ENCODE measurements at places on chromosomes 6 and 20.

- no peak for DNase-seq
Measured at GRCh38 chr6:5771759-5772390, 234.8 kb downstream of the NRN1 start.

GRCh38 chr20:54167909-54168872, 5.6 kb downstream of the CYP24A1 start:
- peak; percentile 39 for DNase-seq

GRCh38 chr6:155181498-155181897, 82.3 kb upstream of the CLDN20 start:
- DNase-seq: peak; percentile 21

DNA sequence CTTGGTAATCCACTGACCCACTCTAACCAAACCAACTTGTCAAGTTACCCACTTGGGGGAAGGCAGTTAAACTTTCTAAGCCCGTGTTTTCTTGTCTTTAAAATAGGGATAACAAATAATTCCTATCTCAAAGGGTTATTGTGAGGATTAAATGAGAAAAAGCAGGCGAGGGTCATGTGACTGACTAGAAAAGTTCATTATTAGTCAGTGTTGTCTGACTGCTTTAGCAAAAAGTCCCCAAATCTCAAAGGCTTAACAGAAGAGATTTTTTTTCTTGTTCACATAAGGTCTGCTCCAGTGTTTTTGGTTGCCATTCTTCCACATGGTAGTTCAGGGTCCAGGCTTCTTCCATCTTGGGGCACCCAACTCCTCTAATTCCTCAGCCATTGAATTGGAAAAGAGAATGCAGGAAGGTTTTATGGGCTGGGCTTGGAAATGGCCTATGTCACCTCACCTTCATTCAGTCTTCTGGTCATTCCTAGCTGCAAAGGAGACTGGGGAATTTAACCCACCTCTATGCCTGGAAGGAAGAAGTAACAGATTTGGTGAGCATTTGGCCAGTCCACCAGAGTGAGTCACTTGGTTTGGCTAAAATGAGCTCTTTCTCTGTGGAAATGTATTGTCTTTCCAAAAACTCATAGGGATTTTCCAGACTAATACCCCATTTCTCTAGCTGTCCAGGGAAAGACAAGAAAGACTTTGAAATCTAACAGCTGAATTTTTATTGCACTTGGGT, 77.0 kb downstream of the CAP2 start:
- DNase-seq: no peak

DNA sequence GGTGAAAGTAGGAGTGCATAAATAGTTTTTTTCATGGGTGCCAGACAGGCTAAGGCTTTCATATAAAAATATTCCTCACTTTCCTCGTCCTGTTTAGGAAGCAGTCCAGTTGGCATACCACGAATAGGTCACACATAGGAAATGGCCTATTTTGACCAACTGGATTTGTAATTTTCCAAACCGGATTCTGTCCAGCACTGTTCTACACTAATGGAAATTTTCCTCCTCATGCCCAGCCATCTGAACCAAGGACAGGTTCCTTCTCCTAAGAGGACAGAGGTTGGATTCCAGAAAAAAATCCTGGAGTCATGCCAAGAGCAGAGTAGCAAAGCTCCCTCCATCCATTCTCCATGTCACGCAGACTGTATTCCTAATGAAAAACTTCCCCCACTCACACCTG, 43.1 kb downstream of the PANK2 start:
- no peak for DNase-seq

DNA sequence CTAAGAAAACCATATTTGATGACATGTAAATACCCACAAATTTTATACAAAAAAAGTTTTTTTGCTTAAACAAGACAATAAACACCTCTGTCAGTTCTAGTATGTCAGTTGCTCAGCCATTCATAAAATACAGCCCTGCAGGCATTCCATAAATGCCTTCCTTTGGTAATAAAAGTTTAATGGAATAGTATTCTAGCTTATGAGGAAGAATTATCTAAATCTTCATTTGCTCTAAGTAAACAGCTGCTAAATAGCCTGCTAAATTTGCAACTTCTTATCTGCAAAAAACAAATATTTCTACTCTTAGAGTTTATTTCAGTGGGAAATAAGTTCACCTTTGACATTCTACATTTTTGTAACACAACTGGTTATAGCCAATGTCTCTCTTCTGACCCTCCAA, 108.8 kb downstream of the SMLR1 start:
- no peak for DNase-seq

- DNase-seq: no peak
Measured at GRCh38 chr6:145924600-145924999, 39.6 kb downstream of the SHPRH start.

All from renal cortical epithelial cell (primary cell).